ENCODE measurements at places on chromosomes 6 and 20.

GRCh38 chr6:71130277-71130676 lies 158.3 kb upstream of the OGFRL1 start:
- DNase-seq, result no peak

DNA sequence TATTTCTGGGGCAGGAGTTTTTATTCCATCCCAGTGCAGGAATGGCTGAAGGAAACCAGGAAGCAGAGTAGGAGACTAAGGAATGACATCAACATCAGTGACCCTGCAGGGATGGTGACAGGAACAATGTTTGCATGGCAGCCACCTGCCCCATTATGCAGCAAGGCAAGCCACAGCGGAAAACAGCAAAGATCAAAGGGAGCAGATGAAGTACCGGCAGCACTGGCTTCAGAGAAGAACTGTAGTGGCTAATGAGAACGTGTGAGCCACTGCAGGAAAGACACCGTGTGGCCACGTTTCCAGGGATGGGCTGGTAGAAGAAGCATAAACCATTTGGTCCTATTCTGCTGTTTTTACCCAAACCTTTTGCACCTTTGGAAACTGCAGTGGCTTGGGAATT lies 52.9 kb upstream of the TAB2 start:
- no peak for DNase-seq

- no peak for DNase-seq
Observed at GRCh38 chr6:96450082-96450769, 71.4 kb upstream of the UFL1 start.

- DNase-seq, result peak; percentile 65
Observed at GRCh38 chr6:17057322-17057721, 44.5 kb upstream of the STMND1 start.

GRCh38 chr6:55009131-55009530 lies 162.6 kb downstream of the FAM83B start:
- no peak for DNase-seq

GRCh38 chr20:1945134-1945618 lies 48.7 kb downstream of the PDYN start:
- DNase-seq, result no peak

GRCh38 chr6:160278786-160279310 lies 20.2 kb upstream of the SLC22A2 start:
- no peak for DNase-seq

DNA sequence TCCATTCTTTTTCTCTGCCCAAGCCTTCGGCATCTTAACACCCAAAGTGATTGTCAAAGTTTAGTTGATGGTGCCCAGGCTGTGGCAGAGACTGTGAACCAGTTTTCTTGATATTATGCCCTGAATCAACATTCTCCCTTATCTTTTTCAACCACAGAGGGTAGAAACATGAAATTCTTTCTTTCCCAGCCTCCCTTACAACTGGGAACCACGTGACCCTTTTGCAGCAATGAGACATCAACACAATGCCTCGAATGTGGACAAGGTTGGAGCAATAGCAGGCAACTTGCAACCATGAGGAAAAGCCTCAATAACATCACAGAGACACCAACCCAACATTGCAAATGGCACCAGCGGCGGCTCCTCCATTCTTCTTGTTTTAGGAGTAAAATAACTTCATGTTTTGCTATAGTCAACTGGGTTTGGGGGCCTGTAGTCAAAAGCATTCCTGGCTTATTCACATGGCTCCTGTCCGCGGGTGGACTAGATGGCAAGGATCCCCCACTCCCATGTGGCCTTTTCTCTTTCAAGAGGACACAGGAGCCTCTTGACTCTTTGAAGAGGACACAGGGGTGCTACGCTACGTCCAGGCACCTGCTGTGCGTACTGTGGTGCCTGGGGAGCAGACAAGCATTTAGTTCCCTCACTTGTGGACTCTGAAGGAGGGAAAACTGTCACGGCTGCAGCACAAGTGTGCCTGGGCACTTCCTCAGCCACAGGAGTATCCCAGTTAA lies 90.5 kb downstream of the NOL4L start:
- peak; percentile 22 for DNase-seq

DNA sequence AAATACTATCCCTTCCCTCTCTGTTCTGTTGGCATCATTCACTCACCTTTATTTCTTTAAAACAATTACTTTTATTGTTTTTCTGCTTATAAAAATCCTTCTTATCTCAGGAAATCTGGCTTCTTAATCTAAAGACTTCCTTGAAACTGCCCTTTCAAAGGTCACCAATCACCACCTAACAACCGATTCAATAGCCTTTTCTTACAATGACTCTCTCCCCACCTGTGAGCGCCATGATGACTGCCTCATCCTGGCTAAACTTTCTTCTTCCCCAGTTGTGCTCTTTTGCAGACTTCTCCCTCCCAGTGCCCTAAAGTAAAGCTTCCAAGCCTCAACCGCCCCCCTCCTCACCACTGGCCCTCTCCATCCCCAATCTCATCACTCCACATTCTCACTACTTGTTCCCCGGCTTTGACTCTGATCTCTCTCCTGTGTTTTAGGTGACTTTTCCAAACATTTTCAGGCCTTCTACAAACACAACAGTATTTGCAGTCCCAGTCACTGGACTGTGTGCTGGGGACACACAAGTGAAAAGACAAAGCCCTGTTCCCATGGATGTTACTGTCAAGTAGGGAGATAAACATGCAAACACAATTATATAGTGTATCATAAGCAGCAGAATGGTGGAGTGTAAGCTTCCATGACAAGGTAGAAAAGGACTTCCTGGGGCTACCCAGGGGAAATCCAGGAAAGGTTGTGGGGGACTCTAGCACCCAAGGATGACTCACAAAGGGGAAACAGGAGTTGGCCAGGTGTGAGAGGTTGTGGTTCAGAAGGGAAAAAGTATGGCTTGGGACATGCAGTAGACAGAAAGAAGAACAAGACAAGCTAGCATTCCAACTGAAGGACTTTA lies 12.8 kb downstream of the NHSL1 start:
- DNase-seq, result peak; percentile 27

DNA sequence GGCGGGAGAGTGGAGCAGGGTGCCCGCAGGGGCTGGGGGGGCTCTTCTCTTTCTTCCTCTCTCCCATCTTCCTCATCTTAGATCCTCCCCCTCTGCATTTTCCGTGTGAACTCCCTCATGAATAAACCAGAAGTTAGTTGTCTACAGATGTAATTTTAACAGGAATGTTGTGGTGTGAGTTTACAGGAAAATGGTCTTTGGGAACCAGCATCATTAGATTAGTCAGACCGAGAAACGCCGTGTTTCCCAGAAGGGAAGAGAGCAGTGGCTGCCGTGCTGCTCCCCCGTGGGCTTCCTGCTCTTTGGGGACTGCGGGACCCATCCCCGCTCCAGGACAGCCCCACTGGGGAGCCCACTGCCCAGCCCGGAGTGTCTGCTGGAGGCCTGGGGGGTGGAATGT lies 3.4 kb downstream of the MYT1 start:
- DNase-seq, result peak; percentile 55

DNA sequence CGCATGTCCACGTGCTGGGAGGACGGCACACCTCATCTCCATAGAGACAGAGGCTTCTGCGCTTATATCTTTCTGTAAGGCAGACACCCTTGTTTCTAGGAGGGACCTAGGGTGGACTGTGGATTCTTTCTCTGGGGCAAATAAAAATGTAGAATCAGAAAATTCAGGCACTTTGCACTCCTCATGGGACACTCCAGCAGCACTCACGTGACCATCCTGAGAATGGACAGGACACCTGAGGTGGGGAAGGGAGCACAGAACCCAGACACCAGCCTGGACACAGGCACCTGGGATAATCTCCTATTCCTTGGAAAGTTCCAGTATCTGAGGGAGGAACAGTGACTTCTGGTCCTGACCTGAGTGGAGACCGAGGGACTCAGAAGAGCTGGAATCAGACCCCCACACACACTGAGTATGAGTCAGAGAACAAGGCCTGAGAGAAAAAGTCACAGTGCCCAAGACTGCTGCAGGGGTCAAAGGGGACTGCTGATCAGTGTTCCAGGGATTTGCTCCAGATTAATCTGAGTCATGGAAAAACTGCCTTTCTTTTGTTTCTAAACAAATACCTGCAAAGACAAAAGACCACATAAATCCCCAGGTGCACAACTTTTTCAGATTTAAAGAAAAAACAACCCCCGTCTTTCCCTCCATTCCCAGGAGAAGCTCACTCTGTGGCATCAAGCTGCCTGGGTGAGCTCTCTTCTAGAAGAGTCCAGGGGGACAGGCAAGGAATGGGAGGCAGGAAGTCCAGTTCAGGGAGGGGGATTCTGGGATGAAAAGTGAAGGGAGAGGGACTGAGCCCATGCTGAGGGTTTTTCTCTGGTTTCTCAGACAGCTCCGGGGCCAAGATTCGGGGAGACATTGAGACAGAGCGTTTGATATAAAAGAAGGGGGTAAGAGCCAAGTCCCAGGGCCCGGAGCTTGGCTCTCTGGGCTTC lies 35.6 kb upstream of the MICB start:
- peak; percentile 81 for DNase-seq

- no peak for DNase-seq
Observed at GRCh38 chr6:93417421-93418013, 1.8 kb downstream of the EPHA7 start.

- DNase-seq, result no peak
Observed at GRCh38 chr6:27662769-27663168, 189.9 kb upstream of the ZNF184 start.

DNA sequence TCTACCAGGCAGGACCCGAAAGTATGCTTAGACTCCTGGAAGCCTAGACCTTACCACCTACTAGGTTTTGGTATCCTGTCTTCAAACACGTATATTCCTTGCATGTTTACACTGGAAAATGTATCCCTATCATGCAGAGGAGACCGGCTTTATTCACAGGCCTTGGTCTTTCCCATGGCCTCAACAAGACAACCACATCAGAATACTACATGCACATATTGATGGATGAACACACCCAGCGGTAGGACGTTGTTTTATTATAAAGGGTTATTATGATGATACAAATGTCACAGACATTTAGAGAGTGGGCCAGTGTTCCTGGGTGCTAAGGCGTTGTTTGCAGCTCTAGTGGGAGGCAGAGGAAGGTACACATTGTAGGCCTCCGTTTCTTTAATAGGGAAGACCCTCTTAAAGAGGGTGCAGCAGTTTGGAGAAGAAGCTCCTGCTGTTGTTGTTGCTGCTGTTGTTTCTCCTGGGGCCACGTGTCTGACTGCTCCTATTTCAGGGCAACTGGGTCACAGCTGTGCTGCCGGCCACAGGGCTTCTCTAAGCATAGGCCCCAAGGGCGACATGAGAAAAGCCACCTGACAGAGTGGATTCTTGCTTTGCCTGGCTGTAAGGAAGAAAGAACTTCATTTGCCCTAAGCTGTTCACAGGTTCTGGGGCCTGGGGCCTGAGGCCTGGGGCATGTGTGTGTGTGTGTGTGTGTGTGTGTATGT lies 98.3 kb upstream of the SASH1 start:
- DNase-seq, result no peak

DNA sequence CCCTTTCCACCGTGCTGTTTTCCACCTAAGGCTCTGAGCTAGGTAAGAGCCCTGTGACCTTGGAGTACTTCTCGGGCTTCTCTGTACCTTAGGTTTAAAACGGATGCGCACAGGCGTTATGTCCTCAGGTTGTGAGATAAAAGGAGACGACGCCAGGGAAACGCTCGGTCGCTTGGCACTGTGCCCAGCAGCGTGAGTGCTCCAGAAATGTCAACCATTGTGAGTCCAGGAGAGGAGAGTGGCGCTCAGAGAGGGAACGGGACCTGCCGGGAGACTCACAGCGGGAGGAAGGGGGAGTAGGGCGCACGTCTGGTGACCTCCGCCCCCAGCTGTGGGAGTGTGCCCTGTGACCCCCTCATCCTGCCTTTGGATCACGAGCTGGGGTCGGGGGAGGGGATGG lies 33.8 kb upstream of the SCRT2 start:
- peak; percentile 24 for DNase-seq

- DNase-seq, result no peak
Observed at GRCh38 chr6:150579611-150580010, 20.1 kb upstream of the PLEKHG1 start.

DNA sequence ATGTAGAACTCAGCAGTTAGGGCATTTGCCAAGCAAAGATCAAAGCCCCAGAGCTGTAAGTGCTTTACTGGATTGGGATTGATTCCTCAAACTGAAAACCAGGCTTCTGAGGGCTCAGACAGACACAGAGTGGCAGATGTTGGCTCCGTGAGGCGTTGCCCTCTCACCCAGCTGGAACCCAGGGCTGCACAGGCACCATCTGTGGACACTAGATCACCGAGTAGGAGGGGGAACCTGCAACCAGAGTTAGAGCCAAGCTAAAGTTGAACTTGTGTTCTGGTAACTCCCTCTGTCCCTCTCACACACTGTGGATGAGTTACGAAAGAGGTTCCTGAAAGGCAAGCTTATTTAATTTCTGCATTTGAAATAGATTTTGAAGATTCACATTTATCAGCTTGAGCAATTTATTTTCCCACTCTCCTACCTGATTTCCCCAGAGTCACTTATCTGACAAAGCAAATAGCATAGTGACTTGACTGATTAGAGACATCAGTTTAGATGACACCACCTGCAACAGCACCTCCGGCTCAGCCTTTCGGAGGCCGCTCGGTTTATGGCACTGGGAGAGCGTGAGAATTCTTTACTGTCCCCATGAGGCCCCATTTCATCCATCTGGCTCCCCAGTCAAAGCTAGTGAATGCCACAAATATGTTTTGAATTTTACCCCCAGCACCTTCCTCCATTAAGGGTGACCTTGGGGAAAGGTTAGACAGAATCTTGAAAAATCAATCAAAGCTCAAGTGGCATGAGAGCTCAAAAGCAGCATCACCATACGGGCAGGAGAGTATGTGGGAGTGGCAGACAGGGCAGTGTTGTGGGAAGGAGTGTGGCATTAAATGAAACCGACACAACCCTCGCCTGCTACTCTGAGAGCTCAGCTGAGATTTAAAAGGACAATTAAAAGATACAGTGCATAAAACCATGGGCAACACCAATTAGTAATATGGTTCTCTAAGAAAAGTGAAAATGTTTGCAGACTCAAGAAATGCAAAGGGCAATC lies 48.5 kb downstream of the RPF2 start:
- DNase-seq, result no peak

DNA sequence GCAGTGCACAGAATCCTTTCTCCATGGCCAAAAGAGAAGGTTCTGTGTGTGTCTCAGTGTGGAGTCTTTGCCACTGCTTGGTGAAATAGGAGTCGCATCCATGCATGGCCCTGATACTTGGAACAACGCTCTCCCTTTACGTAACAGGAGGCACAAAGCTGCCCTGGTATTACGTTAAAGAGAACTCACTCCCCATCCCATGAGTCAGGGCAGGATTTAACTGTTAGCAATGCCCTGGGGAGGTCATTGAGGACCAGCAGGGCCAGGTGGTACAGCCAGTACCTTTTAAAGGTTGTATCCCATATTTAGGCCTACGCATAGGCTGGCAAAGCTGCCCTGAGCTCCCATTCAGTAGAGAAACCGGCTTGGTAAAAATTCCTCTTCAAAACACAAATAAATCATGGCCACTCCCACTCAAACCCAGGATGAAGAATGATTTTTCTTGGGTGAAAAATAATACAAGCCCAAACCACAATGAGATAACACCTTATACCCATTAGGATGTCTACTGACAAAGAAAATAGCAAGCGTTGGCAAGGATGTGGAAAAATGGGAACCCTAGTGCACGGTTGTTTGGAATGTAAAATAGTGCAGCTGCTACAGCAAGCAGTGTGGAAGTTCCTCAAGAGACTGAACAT lies 37.1 kb downstream of the MYLK4 start:
- no peak for DNase-seq

- DNase-seq, result peak; percentile 39
Observed at GRCh38 chr6:163284151-163284550, 130.4 kb upstream of the QKI start.

- DNase-seq, result peak; percentile 62
Observed at GRCh38 chr20:38315290-38315966, 11.5 kb downstream of the BPI start.

- peak; percentile 49 for DNase-seq
Observed at GRCh38 chr6:145815309-145816274, 997 bp upstream of the FBXO30 start.

GRCh38 chr20:51759769-51760510 lies 8.2 kb downstream of the ATP9A start:
- peak; percentile 31 for DNase-seq
